Brain (organoid and tissue), 16 donors: ENCODE measurements at places on chromosomes 1 and 21.

- no peak for DNase-seq
These were observed 31.7 kb upstream of the SHCBP1L start for GRCh38 chr1:182984621-182985020.

- no peak for DNase-seq
These were observed 11.8 kb downstream of the NHLH2 start for GRCh38 chr1:115829023-115829674.

- no peak for DNase-seq
These were observed 48.2 kb upstream of the IRF2BP2 start for GRCh38 chr1:234658138-234658537.

DNA sequence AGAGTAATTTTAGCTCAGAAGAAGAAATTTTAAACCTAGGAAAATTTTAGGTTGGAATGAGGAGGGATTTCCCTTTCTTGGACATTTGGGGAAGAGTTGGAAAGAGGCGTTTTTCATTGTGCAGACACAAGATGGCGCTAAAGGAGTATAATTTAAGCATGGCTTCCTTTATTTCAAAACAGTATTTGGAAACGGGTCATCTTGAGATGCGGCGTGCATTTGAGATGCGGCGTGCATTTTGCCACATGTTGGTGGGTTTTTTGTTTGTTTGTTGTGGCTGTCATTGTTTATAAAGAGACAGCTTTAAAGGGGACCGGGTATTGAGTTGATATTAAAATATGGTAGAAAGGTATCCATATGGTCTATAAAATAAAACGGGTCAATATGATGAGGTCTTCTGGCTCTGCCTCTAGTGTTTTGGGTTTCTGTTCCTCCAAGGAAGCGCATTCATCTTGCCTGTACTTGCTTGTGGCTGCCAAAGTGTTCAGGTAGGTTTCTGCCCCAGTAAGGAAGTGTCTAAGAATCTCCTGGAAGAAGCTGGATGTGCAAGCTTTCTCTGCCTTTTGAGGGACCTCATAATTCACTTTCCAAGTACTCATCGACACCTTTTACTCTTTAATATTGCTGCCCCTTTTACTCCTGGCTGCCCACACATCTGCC lies 210.3 kb downstream of the SLC35F3 start:
- peak; percentile 89 for DNase-seq

DNA sequence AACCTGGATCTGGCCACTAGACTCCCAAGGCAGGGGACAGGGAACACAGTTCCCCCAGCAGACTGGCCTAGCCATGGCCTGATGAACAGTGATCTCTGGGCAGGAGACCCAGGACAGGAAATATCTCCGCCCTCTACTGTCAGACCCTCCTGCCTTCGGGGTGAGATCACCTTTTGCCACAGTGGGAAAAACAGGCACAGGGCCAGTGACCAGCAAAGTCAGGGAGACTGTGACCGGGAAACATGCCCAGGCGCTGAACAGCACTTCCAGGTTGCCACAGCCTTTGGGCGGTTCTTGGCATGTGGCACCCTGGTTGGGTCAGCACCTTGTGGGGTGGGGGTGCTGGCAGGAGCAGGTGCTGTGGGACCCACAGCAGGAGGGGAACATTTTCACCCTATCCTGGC lies 8.9 kb upstream of the ZNF669 start:
- DNase-seq = no peak

- no peak for DNase-seq
These were observed 11.5 kb upstream of the AIM2 start for GRCh38 chr1:159088050-159088449.
